Activated naive CD4-positive, alpha-beta T cell treated with anti-CD3 and anti-CD28 coated beads for 36 hours (primary cell): ENCODE measurements at places on chromosomes 2 and 18. TPM values are rescaled to one million over a fixed set of nuclear protein-coding genes. Genes with fewer than 3 reads are reported as not detected.

DNA sequence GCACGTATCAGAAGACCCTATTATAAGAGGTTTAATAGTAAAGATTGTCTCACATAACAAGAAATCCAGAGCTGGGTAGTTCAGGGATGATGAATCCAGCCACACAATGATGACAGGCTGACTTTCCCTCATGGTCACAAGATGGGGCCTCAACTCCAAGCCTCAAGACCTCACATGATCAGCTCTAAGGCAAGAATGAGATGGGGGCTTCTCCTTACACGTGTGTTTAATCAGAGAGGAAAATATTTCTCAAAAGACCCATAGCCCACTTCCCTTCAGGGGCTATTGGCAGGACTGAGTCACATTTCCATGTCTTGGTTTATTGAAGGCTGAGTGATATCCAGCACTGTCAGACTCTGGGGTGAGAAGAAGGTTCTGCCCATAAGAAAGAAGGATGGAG is 100.2 kb upstream of the FOSL2 start:
- no peak for DNase-seq

- DNase-seq, result no peak
Measured at GRCh38 chr2:127620866-127621265, 25.1 kb upstream of the GPR17 start.

GRCh38 chr2:118638453-118638852 is 209.0 kb downstream of the EN1 start:
- no peak for DNase-seq

ALPI gene
- not detected for total RNA-seq

SMC6 gene
- total RNA-seq, result 22.8 TPM

- no peak for DNase-seq
Measured at GRCh38 chr2:163606878-163607277, 128.9 kb downstream of the FIGN start.

DNA sequence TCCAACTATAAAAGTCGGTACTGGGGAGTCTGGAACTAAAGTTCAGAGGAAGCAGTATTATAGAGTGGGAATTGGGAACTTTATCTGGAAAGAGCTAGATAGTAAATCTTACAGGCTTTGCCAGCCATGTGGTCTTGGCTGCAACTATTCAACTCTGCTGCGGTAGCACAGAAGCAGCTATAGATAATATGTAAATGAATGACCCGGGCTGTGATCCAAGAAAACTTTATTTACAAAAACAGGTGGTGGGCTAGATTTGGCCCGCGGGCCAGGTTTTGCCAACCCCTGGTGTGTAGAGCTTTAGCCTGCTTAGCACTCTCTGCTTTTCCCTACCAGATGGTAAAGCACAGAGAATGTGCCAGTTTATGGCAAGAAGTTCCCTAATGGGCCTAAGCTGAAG is 70.8 kb downstream of the TNP1 start:
- DNase-seq, result no peak

CDCA7 gene
- 74.7 TPM for total RNA-seq

DNA sequence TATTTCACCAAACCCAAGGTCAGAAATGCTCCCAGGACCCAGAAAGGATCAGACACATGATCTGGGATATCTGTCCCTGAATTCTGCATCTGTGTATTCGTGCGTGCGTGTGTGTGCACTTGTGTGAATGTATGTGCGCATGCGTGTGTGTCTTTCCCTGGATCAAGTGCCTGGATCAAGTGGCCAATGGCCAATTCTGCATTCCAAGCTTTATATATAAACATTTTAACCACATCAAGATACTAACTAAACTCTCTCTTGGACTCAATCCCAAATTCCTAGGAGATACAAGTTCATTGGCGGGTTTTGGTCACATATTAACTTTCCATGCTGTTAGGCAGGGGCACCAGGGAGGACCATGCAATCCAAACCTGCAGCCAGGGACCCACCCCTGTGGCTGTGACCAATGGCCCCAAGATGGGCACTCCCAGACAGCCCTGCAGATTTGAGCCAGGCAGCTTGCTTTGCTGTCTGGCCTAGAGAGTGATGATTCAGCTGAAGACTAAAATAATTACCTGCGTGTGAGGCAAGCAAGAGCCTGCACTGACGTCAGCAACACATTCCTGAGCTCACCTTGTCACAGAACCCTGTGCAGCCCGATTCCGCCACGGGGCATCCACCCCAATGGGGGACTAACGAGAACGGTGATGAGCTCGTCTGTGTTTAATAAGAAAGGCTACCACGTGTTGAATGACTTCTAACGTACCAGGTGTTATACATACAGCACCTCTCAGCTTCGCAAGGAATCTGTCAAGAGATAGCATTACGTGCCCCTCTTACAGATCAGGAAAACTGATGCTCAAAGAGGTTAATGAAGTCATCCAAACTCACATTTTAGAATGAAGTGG is 45.3 kb upstream of the ROCK2 start:
- no peak for DNase-seq

GRCh38 chr2:85826990-85827878 is 61.6 kb downstream of the ST3GAL5 start:
- peak; percentile 88 for DNase-seq

LOXHD1 gene
- 0.05 TPM for total RNA-seq

DNA sequence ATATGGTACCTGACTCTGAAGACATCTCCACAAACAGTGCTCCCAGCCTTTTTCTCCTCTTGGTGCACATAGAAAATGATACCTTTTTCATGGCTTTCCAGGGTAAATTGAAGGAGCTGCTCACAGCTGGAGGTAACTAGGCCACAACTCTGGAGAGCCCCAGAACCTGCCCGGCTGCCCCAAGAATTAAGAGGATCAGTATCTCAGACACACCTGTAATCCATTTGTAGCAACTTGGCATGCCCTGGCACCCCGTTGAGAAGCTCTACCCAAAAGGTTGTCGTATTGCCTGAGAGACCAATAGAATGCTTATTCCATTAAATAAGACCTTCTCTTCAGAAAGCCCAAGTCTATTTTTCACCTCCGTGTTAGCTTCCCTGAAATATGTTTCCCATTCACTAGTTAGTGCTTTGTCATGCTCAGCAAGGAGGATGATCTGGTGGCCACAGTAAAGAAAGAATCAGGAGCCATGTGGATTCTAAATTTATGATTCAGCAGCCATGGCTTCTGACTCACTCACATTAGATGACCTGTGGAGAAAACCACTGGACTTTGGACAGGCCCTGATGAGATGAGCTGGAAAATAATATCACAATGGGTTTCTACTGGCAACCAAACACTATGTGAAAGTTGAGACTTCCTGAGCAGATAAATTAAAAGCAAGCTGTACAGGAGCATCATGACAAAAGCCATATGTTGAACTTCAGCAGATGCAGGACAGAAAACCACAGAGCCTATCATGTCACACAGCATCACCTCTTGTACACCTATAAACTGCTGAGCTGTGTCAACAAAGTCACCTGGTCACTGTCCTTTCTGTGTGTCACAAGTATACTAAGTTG is 253.3 kb upstream of the OSR1 start:
- no peak for DNase-seq

- no peak for DNase-seq
Measured at GRCh38 chr2:22359071-22359672, 1025.8 kb upstream of the KLHL29 start.

EEF1B2 gene
- total RNA-seq, result 1,373 TPM

DNA sequence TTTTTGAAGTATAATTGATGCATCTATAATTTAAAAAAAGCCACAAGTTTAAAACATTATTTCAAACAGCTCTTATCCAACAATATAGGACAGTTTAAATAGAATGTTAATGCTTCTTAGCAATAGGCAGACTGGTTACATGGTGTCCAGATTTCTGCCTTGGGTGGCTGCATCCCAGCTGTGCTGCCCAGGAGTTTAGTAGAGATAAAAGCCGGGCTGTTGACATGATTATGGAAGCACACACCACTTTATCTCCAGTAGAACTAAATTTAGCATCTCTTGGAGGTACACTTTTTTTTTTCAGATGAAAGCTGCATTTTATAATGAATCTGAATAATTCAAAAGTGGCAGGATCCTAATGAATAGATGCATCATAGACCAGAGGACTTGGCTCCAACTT is 309.7 kb downstream of the PLCL1 start:
- DNase-seq, result no peak
